Aorta (tissue), 5 donors: ENCODE measurements at places on chromosomes 6 and 20.

DNA sequence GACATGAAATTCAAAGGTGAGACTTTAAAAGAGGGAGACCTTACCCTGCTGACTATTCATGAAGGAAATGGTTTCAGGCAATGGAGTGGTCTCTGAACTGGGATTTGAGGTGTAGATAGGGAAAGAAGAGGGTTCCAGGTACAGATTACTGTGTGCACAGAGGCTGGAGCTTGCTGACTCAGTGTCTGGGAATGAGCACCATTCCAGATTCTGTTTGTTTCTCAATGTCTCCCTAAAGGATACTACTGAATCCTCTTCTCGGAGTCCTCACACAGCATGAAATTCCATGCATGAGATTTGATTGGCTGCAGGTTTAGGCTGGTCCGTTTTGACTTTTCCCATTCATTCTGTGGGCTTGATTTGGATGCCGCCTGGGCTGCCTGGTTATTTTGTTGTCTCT, 49.0 kb downstream of the PPP1R14C start:
- DNase-seq, result peak; percentile 11

DNA sequence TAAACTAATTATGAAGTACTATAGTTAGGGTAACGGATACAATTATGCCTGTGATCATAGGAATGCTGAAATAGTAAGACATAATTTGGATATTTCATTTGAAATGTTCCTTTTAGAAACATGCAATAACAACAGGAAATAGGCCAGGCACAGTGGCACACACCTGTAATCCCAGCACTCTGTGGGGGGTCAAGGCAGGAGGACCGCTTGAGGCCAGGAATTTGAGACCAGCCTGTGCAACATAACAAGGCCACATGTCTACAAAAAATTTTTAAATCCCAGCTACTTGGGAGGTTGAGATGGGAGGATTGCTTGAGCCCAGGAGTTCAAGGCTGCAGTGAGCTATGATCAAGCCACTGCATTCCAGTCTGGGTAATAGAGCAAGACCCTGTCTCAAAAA, 25.7 kb upstream of the MYO6 start:
- DNase-seq, result no peak

- peak; percentile 24 for DNase-seq
These were observed 52.1 kb upstream of the BHLHE23 start for GRCh38 chr20:63058696-63059335.

GRCh38 chr6:42295677-42296076, 78.0 kb upstream of the MRPS10 start:
- no peak for DNase-seq

DNA sequence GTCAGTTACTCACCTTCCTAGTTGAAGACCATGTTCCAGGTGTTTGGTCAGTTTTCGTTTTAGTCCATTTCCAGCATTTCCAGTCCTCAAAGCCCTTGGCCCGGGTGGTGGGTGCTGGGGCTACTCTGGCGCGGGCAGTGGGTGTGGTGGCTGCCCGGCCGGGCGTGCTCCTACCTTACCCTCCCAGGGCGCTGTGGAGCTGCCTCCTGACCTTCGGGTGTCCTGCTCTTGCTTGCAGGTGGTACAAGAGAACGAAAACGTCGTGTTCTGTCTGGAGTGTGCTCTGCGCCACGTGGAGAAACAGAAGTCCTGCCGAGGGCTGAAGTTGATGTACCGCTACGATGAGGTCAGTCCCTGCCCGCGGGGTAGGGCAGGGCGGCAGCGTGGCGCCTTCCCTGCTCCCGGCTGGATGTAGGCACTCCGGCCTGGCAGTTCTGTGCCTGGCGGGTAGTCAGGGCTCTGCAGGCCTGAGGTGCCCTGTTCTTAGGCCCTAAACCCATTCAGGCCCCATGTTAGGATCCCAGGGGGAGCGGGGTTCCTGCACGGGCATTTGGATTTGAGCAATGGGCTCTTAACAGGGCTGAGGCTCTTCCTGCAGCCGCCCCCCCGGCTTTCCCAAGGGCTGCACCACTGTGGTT, 145.8 kb downstream of the DTNBP1 start:
- DNase-seq, result peak; percentile 57

- DNase-seq, result no peak
These were observed 143.5 kb downstream of the FLRT3 start for GRCh38 chr20:14193885-14194284.
